Spinal cord (tissue), 10 donors: ENCODE measurements at places on chromosomes 12 and 14. TPM values are rescaled to one million over a fixed set of nuclear protein-coding genes. Genes with fewer than 3 reads are reported as not detected.

EFS gene
- 26.5 TPM for total RNA-seq

DNA sequence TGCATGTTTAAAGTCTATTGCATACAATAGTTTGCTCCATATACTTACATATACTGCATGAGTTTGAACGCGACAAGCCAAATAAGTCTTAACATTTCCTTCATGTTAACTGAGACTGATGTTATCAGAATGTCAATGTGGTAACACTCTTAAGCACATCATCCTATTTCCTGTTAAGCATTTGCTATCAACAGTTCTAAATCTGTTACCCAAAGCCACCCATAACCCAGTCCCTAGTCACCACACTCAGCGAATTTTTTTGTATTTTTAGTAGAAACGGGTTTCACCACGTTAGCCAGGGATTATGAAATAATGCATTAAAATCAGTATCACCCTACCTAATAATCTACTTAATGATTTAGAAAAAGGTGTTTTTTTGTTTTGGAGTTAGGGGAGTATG, 39.4 kb downstream of the HNRNPC start:
- H3K27ac ChIP-seq: no peak overlapping the region
- no peak overlapping the region for H3K4me3 ChIP-seq
- H3K27me3 ChIP-seq: no peaks in the 10 kb centered on the region
- no peak for DNase-seq

- no peaks in the 10 kb centered on the region for H3K27me3 ChIP-seq
- no peak overlapping the region for H3K4me3 ChIP-seq
- no peak for DNase-seq
- H3K36me3 ChIP-seq: no peaks in the 10 kb centered on the region
- no peak overlapping the region for H3K27ac ChIP-seq
Observed at GRCh38 chr14:103836976-103837725, 10.2 kb downstream of the PPP1R13B start.

- no peaks in the 10 kb centered on the region for H3K36me3 ChIP-seq
- no peaks in the 10 kb centered on the region for H3K27me3 ChIP-seq
- no peak for DNase-seq
- H3K4me3 ChIP-seq: no peak overlapping the region
- peak overlapping the region; percentile 87 for H3K27ac ChIP-seq
Observed at GRCh38 chr14:68779761-68780323, 13.0 kb downstream of the ZFP36L1 start.
